ENCODE measurements at places on chromosomes 3 and 15.

DNA sequence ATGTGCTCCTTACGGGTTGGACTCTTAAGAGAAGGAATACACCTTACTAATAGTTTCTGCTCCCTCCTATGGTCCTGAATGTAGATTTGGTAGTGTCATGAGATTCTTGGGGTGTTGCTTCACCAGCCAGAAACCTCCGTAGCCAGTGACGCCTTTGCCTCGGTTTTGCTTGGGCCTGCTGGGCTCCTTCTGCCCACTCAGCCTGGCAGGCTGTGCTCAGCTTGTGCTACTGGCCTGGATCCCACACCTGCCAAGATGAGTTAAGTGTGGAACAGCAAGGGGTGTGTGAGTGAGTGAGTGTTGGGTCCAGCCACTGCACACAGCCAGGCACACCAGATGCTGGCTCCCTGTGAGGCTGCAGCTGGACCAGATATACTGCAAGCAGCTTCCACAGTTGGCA lies 560.1 kb downstream of the NLGN1 start:
- DNase-seq: no peak

DNA sequence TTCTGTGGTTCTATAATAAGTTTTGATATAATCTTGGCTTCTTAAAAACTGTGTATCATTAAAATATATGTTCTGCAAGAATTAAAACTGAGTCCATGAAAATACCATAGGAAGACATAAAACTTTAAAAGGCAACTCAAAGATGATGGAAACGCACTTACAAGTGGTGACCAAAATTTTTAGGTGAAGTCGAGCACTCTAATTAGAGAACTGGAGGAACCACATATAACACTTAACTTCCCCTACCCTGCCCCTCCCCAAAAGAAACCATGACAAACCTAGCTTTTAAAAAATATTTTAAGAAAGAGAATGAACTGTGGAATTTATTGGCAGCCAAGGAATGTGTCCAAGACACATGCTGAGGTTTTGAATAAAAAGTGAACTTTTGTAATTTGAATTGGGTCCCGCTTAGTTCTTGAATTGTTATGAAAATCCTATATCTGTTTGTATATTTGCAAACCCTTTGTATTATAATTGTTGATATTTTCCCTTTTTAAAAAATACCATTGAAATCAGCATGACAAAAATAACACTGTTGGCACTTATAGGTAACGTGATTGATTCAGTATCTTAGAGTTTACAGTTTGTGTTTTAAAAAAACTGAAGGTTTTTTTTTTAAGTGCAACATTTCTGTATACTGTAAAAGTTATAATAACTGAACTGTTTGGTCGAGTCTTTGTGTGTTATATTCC lies 7.7 kb downstream of the NR2F2 start:
- DNase-seq: no peak

- no peak for DNase-seq
Measured at GRCh38 chr15:97979140-97979520, 18.6 kb downstream of the ARRDC4 start.

DNA sequence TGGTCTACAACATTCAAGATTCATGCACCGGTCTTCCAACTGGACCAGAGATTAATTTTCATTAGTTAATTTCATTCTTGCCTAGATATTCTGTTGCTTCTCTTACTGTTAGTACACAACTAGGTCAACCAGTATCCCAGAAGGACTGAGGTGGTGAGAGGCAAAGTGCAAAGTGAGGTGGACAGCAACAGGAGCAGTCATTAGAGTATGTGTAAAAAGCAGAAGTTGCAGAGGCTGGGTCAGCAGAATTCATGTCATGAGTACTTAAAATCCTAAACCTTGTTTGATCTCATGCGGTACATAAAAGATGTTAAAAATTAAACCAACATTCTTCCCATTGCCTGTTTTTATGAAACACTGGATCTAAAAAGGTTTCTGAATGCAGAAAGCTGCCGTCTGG lies 46.7 kb downstream of the PARP14 start:
- no peak for DNase-seq

- peak; percentile 60 for DNase-seq
Measured at GRCh38 chr15:62847900-62848489, 194.6 kb upstream of the TPM1 start.

- DNase-seq: no peak
Measured at GRCh38 chr15:56767315-56767714, 34.0 kb upstream of the ZNF280D start.

GRCh38 chr3:127501177-127501576 lies 89.4 kb downstream of the TPRA1 start:
- DNase-seq: no peak

- no peak for DNase-seq
Measured at GRCh38 chr3:58164199-58164879, 46.4 kb downstream of the DNASE1L3 start.

DNA sequence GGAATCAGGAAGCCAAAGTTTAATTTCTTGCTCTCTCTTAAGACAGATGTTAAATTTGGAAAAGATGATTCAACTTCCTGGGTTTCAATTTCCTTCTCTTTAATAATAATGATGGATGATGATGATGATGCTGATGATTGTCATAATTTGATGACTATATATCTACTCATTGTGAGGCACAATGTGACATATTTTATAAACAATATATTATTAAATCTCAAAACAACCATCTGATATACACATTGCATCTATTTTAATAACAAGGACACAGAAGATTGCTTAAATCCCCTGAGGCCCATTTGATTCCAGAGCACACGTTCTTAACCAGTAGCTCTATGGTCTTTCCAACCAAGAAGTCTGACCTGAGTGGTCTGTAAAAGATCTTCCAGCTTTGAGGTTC lies 124.0 kb downstream of the CNTN6 start:
- DNase-seq: peak; percentile 26

GRCh38 chr15:88255484-88256278 lies 858 bp downstream of the NTRK3 start:
- DNase-seq: peak; percentile 49

DNA sequence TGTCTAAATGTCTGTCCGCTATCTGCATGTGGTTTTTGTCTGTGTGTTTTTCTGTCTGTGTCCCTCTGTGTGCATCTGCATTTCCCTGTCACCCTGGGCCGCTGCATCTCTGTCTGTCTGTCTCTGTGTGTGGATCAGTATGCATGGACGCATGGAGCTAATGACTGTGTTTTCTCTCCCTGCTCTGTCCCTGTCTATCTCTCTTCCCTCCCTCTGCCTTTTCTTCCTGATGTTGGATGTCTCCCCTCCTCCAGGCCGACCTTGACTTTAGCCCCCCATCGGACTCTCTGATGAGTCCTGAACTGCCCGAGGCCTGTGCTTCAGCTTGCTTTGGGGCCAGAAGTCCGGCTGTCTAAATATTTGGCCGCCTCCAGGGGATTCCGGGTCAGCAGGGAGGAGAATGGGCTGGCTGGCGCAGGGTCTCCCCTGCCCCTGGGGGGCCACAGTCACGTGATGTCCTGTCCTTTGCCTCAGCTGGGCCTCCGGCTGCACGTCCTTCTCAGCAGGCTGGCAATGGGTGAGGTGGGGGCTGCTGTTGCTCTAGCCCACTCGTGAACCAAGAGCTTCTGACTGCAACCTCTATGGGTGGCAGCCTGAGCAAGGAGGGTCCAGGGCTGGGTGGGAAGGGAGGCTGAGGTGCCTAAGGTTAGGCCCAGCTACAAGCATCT lies 3.7 kb downstream of the SLC38A3 start:
- no peak for DNase-seq

DNA sequence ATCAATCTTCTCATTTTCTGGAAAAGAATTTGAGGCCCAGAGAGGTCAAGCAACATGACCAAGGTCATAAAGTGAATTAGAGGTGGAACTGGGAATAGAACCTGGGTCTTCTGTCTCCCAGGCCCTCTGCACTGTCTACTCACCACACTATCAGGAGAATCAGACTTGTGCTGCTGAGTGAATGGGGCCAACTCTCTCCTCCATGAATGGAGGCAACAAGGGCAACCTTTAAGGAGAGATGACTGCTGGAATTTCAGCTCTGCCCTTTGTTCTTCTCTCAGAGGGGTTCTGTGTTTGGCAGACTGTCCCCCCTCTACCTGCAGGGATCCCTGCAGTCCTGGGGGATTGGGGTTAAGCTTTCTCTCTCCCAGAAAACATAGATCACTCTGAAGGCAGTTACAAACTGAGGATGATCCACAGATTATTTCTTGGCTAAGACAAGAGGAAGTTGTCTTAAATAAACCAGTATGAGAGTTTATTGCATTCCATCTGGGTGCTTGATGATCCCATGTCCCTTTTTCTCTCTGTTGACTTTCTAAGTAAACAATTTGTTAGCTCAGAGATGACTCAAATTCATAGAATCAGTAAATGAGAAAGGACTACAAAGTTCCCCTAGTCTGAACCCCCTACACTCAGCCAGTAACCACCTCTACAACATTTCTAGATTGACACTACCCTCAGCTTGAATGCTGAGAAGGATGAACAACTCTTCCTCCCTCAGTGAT lies 99.0 kb upstream of the LIPC start:
- peak; percentile 66 for DNase-seq

- DNase-seq: no peak
Measured at GRCh38 chr3:18743761-18744160, 318.6 kb upstream of the SATB1 start.

GRCh38 chr3:68972358-68972979 lies 40.1 kb upstream of the TAFA4 start:
- peak; percentile 72 for DNase-seq

- no peak for DNase-seq
Measured at GRCh38 chr3:66271231-66271630, 50.4 kb downstream of the SLC25A26 start.

DNA sequence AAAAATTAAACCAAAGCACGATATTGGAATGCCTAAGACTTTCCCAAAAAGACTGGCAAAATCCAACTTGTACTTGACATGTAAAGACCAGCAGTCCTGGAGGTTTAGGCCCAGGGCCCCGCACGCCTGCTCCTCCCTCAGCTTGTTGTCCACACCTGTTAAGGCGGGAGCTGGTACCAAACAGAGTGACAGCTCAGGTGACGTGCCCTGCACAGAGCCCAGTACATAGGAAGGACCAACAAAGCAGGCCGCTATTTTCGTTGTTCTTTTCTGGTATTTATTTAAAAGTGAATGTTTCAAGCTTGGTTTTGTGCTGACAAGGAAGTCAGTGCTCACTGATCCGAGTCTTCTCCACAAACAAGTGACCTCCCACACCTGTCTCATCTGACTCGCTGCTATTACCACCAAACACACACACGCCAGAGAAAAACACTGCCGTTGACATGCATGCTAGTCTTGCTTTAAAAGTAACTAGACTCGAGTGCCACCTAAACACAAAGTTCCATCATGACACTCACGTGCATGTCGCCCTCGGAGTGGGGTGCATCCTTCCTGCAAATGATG lies 50.2 kb downstream of the HERC2 start:
- DNase-seq: no peak

GRCh38 chr15:40660686-40661085 lies 34.3 kb upstream of the RAD51 start:
- DNase-seq: no peak
